ENCODE measurements at places on chromosomes 2 and 18.

DNA sequence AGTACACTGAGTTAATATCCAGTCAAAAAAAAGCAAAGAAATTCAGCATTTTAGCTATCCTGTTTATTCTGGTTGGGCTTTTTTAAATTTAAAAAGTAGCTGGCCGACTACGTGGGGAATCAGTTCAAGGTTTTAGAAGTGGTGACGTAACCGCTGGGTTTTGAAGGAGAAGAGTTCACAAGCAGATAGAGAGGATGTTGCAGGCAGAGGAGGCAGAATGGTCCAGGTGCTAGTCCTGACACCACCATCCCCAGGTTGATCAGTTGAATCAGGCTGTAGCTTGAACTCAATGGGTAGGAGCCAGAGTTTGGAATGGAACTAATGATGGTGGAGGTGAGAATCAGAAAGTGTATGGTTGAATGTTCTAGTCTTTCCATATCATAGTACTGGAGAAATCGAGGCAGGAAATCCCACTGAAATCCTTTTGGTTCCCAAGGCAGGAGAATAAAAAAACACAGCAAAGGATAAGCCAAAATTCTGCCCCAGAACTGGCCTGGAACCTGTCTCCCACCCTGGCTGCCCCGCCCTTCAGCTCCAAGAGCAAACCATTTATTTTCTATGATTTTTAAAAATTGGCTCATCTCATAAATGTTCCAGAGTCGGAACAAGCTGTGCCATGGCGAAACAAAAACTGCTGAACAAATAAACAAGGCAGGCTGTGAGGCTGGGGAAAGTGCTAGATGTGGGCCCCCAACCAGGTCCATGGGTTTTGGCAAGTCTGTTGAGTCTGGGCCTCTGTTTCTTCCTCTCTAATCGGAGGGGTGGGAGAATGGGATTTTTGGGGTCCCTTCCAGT is 44.0 kb downstream of the SLC4A1AP start:
- no peak for DNase-seq

DNA sequence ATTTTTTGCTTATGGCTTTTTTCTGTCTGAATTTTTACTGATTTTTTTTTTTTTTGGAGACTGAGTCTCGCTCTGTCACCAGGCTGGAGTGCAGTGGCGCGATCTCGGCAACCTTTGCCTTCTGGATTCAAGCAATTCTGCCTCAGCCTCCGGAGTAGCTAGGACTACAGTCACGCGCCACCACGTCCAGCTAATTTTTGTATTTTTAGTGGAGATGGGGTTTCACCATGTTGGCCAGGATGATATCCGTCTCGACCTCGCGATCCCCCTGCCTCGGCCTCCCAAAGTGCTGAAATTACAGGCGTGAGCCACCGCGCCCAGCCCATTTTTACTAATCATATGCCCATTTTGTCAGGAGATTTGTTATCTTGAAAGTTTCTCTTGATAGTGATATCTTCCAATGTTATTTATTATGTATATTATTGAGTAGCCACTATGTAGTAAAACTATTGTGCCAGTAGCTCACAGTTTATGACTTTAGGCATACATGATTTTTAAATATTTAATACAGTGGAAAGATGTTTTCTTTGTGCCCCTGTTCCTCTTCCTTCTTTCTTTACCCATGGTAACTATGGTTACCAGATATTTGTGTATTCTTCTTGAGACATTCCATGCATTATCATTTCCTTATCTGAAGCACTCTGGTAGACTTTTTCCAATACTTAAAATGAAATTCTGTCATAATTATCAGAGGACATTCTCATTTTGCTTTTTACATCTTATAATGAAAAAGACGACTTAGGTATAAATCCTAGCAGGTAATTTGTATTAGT is 2.1 kb downstream of the HAT1 start:
- no peak for DNase-seq

- no peak for DNase-seq
These were observed 5.6 kb downstream of the KLF7 start for GRCh38 chr2:207160115-207160514.

- peak; percentile 29 for DNase-seq
These were observed 395.8 kb downstream of the LNPK start for GRCh38 chr2:175606010-175606841.

GRCh38 chr18:45837283-45838070 is 12.0 kb downstream of the SIGLEC15 start:
- DNase-seq, result no peak

GRCh38 chr2:111952871-111953452 is 54.6 kb downstream of the MERTK start:
- no peak for DNase-seq

DNA sequence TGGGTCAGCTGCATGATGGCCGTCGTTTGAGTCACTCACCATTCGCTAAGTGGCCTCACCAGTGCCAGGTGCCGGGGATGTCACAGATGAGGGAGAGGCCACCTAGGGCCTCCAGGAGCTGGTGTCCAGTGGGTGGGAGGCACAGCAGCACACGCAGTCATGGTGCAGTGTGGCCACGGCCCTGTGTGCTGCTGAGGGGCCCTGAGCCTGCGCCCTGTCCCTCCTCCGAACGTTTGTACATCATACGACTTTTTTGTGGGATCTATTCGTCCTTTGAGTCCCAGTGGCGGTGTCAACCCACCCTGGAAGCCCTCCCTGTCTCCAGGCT is 30.1 kb upstream of the ODC1 start:
- DNase-seq, result no peak

- DNase-seq, result no peak
These were observed 89.0 kb downstream of the RAPH1 start for GRCh38 chr2:203446071-203446481.

- peak; percentile 30 for DNase-seq
These were observed 907 bp upstream of the GYPC start for GRCh38 chr2:126655051-126655450.

- DNase-seq, result no peak
These were observed 248.6 kb downstream of the CYP26B1 start for GRCh38 chr2:71898851-71899681.

- DNase-seq, result no peak
These were observed 558.4 kb downstream of the PARD3B start for GRCh38 chr2:205103699-205104098.

DNA sequence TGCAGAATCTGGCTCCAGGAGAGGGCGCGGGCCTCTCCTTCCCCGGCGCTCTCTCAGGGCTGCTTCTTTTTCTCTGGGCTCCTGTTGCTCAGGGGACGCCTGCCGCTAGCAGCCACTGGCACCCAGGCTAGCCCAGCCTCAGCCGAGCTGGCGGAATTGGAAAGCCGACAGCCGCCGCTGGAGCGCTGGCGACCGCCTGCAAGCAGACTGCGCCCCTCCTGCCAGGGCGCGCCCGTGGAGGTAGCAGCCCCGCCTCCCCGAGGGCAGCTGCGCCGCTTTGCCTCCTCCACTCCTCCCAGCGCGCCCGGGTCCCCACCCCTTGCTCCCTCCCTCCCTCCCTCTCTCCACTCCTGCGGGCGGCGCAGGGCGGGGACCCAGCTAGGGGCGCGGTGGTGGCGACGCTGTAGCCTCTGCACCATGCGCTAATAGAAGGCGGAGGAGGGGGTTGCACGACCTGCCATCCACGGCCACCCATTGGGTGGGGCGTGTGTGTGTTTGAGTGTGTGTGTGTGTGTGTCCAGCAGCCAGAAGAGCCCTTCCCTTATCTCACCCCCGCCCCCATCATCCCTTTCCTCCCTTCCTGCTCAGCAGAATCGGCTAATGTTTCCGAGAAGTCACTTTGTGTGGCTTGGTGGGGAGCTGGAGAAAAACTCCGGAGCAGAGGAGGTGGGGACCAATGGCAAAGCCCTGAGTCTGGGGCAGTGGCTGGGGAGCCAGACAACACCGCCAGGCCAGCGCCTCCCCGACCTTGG is at the start of gene SCN9A:
TSS of gene SCN9A (minus strand) at position 209 of the 752 bp plus-strand sequence. CDS start 64,188 bp downstream, outside the sequence.
- peak; percentile 87 for DNase-seq

DNA sequence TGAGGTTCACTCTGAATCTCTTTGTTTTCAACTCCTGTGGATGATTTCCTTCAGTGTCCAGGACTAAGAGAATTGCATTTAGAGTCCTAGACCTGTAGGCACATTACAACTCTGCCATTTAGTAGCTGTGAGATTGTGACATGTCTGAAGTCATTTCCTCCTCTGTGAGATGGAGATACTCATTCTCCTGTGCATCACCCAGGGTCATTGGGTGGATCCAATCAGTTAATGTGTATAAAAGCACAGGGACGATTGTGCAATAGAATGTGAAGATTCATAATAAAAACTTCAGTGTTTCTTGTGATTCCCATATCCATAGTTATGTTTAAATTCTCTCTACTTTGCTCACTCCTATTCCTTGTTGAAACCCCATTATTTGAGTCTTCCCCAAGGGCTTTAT is 113.6 kb downstream of the DIS3L2 start:
- DNase-seq, result no peak

- DNase-seq, result peak; percentile 81
These were observed 12.3 kb upstream of the TFCP2L1 start for GRCh38 chr2:121297217-121297830.

DNA sequence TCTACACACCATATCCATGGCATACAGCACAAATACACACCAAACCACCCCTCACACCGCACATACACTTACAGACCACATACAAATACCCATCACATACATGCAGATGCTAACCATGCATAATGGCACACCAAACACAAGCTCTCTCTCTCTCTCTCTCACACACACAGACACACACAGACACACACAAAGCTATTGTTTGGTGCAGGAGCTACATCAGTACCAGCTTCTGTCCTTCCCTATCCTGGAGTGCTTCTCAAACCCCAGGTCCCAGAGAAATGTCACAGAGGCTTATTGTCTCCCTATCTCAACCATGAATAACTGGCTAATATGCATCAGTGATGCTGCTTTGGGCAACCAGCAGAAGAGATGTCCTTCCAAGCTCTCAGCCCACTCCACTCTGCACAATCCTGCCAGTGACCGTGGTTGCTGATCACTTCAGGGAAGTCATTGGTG is 36.5 kb upstream of the ST3GAL5 start:
- no peak for DNase-seq

DNA sequence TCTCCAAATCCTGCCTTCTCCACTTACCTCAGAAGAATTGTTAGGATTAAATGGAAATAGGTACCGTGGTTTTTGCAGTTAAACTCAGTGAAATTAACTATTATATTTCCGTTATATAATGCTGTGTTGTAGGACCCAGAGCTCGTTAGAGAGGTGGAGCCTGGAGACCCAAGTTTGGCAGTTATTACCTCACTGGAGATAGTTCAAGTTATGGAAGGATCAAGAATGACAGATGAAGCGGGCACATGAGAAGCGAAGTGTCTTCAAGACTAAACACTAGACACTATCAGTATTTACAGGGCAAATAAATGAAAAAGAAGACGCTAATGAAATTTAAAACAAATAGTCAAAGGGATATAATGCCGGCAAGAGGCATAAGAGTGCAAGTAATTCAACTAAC is 866 bp downstream of the CWC22 start:
- no peak for DNase-seq

DNA sequence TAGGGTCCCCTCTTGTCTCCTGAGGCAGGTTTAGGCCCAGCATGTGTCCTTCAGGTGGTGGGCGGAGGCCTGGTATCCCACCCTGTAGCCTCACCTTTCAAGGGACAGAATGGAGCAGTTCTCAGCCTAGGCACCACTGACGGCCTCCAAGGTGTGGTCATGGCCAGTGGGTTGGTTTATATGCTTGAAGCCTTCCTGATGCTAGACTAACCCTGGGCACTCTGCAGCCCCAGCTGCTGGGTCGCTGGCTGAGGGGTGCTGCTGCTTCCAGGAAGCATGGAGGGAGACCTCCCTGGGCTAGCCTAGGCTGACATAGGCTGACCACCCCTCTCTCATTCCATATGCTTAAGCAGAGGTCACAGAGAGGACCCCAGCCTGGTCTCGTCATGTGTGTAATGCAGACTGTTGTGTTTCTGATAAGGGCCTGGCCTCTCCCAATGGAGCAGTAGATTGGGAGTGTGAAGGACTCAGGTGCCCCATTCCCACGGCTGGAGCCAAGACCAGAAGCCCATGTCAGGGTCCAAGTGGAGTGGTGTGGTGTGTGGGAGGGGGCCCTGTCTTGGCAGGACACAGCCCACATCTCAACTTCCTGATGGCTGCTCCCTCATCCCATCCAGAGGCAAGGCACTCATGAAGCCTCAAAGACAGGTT is 206.6 kb downstream of the DYSF start:
- DNase-seq, result no peak

DNA sequence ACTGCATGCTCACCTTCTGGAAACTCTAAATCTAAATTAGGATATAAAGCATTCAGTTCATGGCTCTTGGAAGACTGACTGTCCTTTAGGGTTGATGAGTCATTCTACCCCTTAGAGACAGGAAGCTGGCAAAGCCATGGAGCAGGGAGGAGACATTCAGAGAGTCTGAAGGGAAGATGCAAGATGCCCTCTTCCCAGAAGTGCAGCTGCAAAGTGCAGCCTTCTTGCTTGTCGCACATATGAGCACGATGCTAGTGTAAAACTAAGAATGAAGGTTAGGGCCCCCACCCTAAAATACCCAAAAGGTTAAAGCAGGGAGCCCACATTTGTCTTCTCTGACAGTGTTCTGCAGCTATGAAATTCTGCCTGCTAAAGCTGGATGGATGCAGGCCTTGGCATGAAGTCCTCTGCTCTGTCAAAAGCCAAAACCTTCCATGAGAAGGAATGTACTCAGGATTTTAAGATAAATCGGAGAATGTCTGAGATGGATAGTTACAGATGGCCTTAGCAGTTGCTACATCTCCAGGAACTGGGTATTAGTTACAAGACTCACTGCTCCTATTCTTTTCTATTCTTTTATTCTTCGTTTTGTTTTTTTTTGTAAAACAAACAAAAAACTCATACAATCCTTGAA is 89.7 kb downstream of the POLE4 start:
- DNase-seq, result no peak

DNA sequence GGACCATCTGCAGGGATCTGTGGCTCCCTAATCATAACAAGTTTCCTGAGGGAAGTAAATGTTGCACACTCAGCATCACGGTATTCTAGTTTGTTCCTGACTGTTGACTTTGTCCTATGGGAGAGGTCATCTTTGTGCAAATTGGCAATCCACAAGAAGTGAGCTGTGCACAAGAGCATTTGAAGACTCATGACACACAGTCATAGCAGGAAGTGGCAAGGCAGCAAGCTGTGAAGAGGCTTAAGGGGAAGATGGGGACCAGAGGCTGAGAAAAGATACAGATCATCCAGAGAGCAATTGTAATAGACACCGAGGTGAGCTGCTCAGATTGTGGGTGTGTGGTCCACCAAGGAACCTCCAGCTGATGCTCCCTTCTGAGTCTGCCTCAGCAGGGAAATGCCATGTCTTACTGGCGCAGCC is 2.7 kb downstream of the TNP1 start:
- no peak for DNase-seq

GRCh38 chr18:8705961-8706790 is 820 bp downstream of the MTCL1 start:
- DNase-seq, result peak; percentile 38
